GM03348 (cell line): ENCODE measurements at places on chromosomes 7 and 10.
A peak's percentile ranks its signal among the peaks of the same experiment; 100 is the strongest.

GRCh38 chr10:48606530-48607355 lies 1.9 kb upstream of the ARHGAP22 start:
- DNase-seq = peak; percentile 89

DNA sequence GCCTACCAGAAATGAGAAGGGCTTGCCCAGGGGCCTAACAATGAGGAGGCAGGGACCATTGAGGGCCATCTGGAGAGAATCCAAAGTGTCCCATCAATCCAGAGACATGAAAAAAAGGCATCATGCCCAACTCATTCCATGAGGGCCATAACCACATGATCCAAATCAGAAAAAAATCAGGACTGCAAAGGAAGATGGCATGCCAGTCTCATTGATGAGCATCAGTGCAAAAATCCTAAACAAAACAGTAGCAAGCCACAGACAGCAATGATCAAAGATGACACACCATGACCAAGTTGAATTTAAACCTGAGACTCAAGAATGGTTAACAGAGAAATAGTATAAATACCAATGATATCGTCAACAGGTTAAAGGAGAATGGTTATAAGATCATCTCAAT lies 7.0 kb upstream of the CYP3A4 start:
- DNase-seq = no peak

DNA sequence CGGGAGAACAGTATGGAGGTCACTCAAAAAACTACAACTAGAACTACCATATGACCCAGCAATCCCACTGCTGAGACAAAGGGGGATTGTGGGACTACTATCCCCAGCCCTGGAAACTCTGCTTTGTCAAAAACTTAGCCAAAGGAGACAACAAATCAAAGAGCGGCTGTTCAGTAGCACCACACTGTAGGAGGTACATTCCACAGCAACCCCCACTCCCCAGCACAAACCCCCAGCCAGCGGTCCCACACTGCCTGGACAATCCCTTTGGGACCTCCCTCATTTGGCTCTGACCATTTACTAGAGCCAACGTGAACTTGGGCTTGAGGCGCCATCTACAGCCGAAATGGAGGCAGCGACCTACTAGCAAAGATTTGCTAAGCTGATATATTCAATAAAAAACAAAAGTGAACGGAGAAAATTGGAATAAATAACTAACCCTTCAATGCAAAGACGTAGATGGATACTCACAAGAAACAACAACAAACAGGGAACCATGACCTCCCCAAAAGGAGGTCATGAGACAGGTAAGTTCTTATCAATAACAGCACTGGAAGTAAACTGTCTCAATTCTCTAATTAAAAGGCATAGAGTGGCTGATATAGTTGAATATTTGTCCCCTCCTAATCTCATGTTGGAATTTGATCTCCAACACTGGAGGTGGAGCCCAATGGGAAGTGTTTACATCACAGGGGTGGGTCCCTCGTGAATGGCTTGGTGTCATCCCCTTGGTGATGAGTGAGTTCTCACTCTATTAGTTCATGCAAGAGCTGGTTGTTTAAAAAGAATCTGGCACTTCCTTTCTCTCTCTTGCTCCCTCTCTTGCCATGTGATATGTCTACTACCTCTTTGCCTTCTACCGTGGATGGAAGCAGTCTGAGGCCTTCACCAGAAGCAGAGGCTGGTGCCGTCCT lies 119.0 kb upstream of the KCNMA1 start:
- peak; percentile 79 for DNase-seq

GRCh38 chr10:131846240-131847101 lies 54.3 kb upstream of the PPP2R2D start:
- no peak for DNase-seq

- DNase-seq = no peak
Observed at GRCh38 chr7:49774459-49775064, 1.1 kb downstream of the VWC2 start.

DNA sequence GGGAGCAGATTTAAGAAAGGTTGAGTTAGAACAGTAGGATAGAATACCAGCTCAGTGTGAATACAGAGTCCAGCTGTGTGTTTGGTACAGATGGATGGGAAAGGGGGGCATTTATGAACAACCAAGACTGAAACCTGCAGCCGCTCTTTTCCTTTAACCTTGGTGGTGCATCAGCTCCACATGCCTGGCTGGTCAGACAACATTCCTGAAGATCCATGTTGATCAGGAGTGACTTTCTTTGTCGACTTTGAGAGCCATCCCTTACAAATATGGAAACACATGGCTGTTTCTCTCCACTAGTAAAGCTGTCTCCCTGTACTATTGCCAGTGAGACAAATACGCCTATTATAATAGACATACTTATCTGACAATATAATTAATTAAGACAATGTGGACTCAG lies 476.5 kb upstream of the IGFBP3 start:
- DNase-seq = no peak

DNA sequence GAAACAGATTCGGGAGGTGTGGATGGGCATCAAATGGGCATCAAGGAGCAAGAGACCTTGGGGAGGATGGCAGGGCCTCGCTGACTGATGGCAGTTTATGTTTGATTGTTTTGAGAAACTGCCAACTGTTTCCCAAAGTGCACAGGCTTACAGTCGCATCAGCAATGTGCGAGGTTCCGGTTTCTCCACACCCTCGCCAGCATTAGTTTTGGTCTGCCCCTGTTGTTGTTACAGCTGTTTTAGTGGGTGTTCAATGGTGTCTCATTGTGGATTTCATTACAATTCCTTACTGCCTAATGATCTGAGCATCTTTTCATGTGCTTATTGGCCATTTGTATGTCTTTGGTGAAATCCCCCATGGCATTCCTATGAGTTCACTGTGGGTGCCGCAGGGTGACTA lies 24.4 kb downstream of the AKR1E2 start:
- DNase-seq = no peak

DNA sequence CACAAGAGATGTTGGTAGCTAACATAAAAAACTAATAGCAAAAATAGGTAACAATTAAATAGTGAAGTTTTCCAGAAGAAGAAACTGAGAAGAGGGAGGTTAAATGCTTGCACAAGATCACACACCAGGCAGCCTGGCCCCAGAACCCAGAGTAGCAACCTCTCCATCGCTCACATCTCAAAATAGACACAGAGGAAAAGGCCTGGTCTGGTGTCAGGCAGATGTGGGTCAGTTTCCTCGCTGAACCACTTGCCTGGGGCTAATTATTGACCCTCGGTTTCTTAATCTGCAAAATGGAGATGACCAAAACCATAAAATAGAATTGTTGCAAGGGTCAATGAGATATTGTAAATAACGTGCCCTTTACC lies 44.5 kb upstream of the STK17A start:
- DNase-seq = no peak

GRCh38 chr7:130277763-130278643 lies 11.3 kb downstream of the CPA2 start:
- peak; percentile 76 for DNase-seq

DNA sequence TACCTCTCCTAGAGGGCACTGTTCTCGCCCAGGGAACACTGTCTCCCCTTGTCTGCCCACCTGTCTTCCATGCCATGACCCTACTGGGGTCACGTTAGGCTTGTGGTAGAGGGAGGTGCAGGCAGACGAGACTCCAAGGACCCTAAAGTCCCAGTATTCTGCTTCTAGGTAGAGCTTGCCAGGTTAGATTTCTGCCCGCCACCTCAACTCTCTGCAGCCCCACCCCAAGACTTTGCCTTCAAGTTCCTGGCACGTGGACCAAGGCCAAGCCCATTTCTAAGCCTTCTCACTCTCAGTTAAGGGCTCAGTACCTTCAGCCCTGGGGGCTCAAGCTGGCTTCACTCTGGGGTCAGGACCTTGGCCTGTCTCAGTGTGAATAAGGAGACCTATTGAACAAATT lies 16.1 kb downstream of the PRKAG2 start:
- DNase-seq = no peak
